ENCODE measurements at places on chromosomes 1 and 21.

DNA sequence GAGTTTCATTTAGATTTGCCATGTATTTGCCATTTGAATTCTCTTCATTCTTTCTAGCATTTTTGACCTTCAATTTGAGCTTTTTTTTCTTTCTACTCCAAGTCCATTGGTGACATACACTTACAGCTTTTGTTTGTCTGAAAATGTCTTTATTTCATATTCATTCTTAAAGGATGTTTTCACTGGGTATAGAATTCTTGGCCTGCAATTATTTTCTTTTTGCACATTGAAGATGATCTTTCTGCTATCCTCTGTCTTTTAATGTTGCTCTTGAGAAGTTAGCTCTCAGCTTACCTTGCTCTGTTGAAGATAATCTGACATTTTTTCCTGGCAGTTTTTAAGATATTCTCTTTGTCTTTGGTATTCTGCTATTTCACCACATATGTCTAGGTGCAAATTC lies 16.6 kb upstream of the TINAGL1 start:
- H3K27me3 ChIP-seq = peaks cover 23% of the 10 kb centered on the region
- H3K36me3 ChIP-seq = no peaks in the 10 kb centered on the region
- H3K4me1 ChIP-seq = no peaks in the 10 kb centered on the region
- H3K27ac ChIP-seq = no peak overlapping the region
- no peak for DNase-seq

DNA sequence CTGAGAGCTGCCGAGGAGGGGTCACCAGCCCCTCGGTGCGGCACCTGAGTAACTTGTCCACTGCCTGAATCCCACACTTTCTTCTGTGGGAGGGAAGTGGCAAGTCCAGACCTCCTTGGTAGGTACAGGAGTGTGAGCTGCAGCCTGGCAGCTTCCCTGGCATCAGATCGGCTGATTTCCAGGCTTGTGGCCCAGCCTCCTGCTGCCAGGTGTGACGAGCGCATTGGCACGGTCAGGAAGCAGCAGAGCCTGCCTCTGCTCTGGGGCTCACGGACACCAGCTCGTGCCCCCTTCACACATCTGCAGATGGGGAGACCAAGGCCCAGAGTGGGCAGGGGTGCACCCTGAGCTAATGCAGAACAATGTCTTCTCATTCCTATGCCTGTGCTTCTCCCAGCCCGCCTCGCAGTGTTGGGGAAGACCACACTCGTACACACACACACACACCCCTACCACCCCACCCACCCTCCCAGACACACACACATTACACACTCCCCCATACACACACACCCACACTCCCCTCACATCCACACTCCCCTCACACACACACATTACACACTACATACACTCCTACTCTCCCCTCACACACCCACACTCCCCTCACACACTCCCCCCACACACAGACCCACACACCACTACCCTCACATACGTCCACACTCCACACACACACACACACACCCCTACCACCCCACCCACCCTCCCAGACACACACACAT lies 33.1 kb upstream of the SELENON start:
- H3K4me1 ChIP-seq = peaks cover 54% of the 10 kb centered on the region
- no peaks in the 10 kb centered on the region for H3K36me3 ChIP-seq
- DNase-seq = no peak
- no peak overlapping the region for H3K27ac ChIP-seq
- H3K4me3 ChIP-seq = no peak overlapping the region

GRCh38 chr1:17259233-17259873 lies 10.5 kb downstream of the PADI3 start:
- no peaks in the 10 kb centered on the region for H3K27me3 ChIP-seq
- no peak overlapping the region for H3K4me3 ChIP-seq
- no peak for DNase-seq
- no peaks in the 10 kb centered on the region for H3K36me3 ChIP-seq
- no peak overlapping the region for H3K27ac ChIP-seq
- no peaks in the 10 kb centered on the region for H3K4me1 ChIP-seq

- H3K4me3 ChIP-seq = no peak overlapping the region
- no peaks in the 10 kb centered on the region for H3K36me3 ChIP-seq
- no peaks in the 10 kb centered on the region for H3K4me1 ChIP-seq
- DNase-seq = no peak
Measured at GRCh38 chr21:32062591-32063227, 189.9 kb downstream of the HUNK start.

GRCh38 chr1:10901091-10901890 lies 104.8 kb upstream of the CASZ1 start:
- peaks cover 21% of the 10 kb centered on the region for H3K4me1 ChIP-seq
- H3K27ac ChIP-seq = no peak overlapping the region
- DNase-seq = no peak
- H3K36me3 ChIP-seq = no peaks in the 10 kb centered on the region
- no peaks in the 10 kb centered on the region for H3K27me3 ChIP-seq

DNA sequence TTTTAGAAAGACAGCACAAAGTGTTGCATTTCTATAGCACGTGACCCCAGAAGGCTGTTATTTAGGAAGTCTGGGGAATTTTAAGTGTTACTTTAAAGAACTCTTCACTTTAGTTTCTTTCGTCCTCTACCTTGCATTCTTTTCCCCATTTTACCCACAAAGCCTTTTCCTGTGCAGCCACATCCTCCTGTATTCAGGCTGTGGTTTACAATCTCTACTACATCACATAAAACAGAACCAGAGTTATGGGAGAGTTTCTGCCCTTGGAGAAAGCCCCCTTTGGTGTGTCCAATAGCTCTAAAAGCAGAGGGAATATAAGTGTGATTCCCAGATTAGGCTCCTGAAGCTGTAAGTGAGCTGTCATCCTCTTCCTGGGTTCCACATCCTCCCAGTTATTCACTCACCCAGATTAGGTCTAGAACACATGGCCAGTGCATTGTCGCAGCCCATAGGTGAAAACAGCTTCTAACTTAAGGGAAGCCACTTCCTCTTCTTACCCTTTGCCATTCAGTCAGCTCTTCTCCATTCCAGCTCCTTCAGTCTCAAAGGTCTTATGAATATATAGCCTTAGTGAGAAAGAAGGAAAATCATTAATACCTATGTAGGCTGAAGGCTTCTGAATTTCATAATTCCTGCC lies 171.1 kb downstream of the PIGK start:
- H3K27ac ChIP-seq = no peak overlapping the region
- DNase-seq = no peak
- peaks cover 26% of the 10 kb centered on the region for H3K4me1 ChIP-seq
- H3K36me3 ChIP-seq = no peaks in the 10 kb centered on the region
- H3K27me3 ChIP-seq = no peaks in the 10 kb centered on the region
- H3K4me3 ChIP-seq = no peak overlapping the region

- H3K27me3 ChIP-seq = no peaks in the 10 kb centered on the region
- H3K4me1 ChIP-seq = peaks cover 28% of the 10 kb centered on the region
- H3K36me3 ChIP-seq = peaks cover 10% of the 10 kb centered on the region
- peak overlapping the region; percentile 44 for H3K27ac ChIP-seq
- peak overlapping the region; percentile 64 for H3K4me3 ChIP-seq
Measured at GRCh38 chr1:202343652-202344349, 2.1 kb upstream of the UBE2T start.

GRCh38 chr1:174074757-174075156 lies 52.6 kb upstream of the RC3H1 start:
- no peaks in the 10 kb centered on the region for H3K36me3 ChIP-seq
- DNase-seq = no peak
- no peaks in the 10 kb centered on the region for H3K4me1 ChIP-seq
- H3K4me3 ChIP-seq = no peak overlapping the region

DNA sequence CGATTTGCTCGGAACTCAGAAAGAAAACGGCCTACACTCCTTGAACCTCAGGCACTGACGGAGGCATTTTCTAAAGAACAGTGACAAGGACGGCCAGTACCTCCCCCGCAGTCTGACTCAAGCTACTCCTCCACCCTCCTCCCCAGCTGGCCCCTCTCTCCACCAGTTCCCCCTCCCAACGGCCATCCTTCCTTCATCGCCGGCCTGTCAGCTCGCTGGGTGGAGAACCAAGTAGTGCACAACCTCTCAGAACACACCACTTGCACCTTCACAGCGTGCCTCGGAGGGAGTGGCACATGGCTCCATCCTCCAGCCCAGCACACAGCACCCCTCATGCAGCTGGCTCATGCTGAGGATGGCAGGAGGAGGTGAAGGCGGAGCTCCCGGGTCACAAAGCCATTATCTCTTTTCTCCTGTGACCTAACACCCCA lies 58.8 kb downstream of the TOR1AIP2 start:
- DNase-seq = no peak
- no peaks in the 10 kb centered on the region for H3K36me3 ChIP-seq
- peaks cover 18% of the 10 kb centered on the region for H3K4me1 ChIP-seq
- H3K27me3 ChIP-seq = no peaks in the 10 kb centered on the region
- H3K27ac ChIP-seq = no peak overlapping the region
- H3K4me3 ChIP-seq = no peak overlapping the region

- H3K27ac ChIP-seq = no peak overlapping the region
- H3K27me3 ChIP-seq = no peaks in the 10 kb centered on the region
- no peak overlapping the region for H3K4me3 ChIP-seq
Measured at GRCh38 chr21:17270229-17270628, 242.6 kb upstream of the CXADR start.

- H3K27ac ChIP-seq = peak overlapping the region; percentile 17
- no peak for DNase-seq
- H3K4me3 ChIP-seq = no peak overlapping the region
- H3K36me3 ChIP-seq = peaks cover 33% of the 10 kb centered on the region
Measured at GRCh38 chr1:77625250-77625649, 57.2 kb downstream of the ZZZ3 start.

DNA sequence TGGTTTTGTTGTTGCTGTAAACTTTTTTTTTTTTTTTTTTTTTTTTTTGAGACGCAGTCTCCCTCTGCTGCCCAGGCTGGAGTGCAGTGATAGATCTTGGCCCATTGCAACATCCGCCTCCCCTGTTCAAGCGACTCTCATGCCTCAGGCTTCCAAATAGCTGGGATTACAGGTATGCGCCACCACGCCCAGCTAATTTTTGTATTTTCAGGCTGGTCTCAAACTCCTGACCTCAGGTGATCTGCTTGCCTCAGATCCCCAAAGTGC lies 78.9 kb upstream of the SLC45A1 start:
- H3K4me1 ChIP-seq = no peaks in the 10 kb centered on the region
- H3K4me3 ChIP-seq = no peak overlapping the region
- no peak for DNase-seq
- peaks cover 4% of the 10 kb centered on the region for H3K27me3 ChIP-seq

- H3K4me1 ChIP-seq = peaks cover 17% of the 10 kb centered on the region
- peak overlapping the region; percentile 61 for H3K27ac ChIP-seq
- peaks cover 5% of the 10 kb centered on the region for H3K36me3 ChIP-seq
- DNase-seq = peak; percentile 25
- peak overlapping the region; percentile 84 for H3K4me3 ChIP-seq
Measured at GRCh38 chr21:41877901-41878830, 978 bp downstream of the PRDM15 start.

DNA sequence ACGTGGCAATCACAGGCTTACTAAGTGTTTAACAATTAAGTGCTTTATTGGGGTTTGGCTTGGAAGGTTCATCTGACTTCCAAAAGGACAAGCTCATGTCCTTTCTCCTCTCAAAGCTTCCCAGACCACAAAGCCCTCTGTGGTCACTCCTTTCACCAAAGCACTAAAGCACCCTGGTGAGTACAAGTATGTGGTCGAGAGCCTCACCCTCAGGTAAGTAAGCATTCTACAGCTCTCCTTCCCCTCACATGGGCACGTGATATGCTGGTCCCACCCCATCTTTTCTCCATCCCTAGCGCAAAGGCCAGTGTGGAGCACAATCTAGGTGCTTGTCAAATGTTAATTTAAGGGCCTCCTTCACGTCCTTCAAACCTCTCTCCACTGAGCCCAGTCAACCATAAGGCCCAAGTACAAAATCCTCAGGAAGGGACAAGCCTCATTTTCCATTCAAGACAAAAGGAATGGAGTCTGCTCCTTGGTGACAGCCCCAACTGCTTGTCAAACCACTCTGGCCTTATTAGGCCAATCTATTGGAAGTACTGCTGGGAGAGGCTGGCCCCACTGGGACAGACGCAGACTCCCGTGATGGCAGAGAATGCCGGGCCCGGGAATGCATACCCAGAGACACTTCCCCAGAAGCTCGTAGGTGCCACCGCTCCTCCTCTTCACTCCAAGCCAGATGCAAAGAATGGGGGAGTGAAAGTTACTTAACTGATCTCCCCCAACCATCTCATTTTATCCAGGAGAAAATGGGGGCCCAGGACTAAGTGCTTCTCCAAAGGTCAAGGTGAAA lies 7.8 kb downstream of the STMN1 start:
- no peak overlapping the region for H3K4me3 ChIP-seq
- H3K27me3 ChIP-seq = no peaks in the 10 kb centered on the region
- peaks cover 21% of the 10 kb centered on the region for H3K4me1 ChIP-seq
- H3K36me3 ChIP-seq = peaks cover 49% of the 10 kb centered on the region
- peak overlapping the region; percentile 4 for H3K27ac ChIP-seq

- no peak overlapping the region for H3K4me3 ChIP-seq
- H3K36me3 ChIP-seq = no peaks in the 10 kb centered on the region
- peak; percentile 39 for DNase-seq
- no peak overlapping the region for H3K27ac ChIP-seq
Measured at GRCh38 chr1:165408518-165408917, 36.4 kb downstream of the RXRG start.

Data from activated naive CD4-positive, alpha-beta T cell treated with anti-CD3 and anti-CD28 coated beads for 36 hours (primary cell).